Activated naive CD8-positive, alpha-beta T cell treated with anti-CD3 and anti-CD28 coated beads for 36 hours (primary cell): ENCODE measurements at places on chromosomes 6 and 20. TPM values are rescaled to one million over a fixed set of nuclear protein-coding genes. Genes with fewer than 3 reads are reported as not detected.

GRCh38 chr6:157640746-157641451, 182.1 kb upstream of the SNX9 start:
- no peaks in the 10 kb centered on the region for H3K27me3 ChIP-seq
- H3K27ac ChIP-seq, result no peak overlapping the region
- no peak overlapping the region for H3K4me3 ChIP-seq
- H3K36me3 ChIP-seq, result no peaks in the 10 kb centered on the region

DNA sequence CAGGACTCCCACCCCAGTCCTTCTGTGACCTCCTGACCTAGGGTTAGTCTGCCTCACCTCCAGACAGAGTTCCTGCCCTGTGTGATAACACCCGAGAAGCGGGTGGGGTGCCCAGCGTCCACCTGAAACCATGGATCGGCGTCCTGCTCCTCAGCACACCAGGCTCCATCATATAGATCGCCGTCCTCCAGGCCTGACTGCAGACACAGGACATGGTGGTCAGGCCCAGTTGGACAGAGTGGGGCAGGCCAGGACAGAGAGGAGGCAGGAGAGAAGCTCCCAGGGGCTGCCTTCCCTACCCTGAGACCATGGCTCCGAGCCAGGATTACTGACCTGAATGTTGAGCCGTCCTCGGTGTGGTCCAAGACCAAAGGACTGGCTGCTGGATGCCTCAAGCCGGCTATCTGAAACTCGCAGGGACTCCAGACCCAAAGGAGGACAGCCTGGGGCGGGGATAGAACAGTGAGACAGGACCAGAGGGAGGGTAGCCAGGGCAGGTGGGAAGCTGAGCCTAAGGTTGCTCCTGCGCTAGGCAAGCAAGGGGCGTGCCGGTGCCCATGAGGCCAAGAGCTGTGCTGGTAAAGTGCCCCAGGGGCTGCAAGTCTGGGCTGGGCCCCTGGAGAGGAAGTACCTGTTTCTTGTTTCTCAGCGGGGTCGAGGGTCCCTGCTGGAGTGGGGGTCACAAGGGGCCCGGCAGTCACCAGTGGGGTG, 2.2 kb downstream of the CPXM1 start:
- DNase-seq, result no peak
- peaks cover 42% of the 10 kb centered on the region for H3K27me3 ChIP-seq
- no peak overlapping the region for H3K4me3 ChIP-seq
- no peaks in the 10 kb centered on the region for H3K36me3 ChIP-seq
- no peak overlapping the region for H3K27ac ChIP-seq
- H3K4me1 ChIP-seq, result peaks cover 24% of the 10 kb centered on the region

DNA sequence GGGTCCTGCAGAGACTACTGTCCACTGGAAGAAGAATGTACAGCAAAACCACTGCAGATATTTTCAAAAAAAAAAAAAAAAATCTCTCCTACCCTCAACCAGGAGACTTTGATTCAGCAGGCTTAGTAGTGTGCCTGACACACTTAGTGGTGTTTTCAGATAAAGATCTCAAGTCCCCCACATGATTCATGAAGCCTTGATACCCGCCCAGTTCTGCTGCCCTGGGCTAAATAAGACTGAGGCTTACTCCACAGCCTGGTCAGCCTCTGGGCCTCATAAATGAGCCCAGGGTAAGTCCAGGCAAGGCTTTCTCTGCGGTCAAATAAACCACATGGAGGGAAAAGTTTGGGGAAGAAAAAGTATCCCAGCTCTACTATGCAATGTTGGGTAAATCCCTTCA, 222.1 kb upstream of the ARID1B start:
- H3K4me1 ChIP-seq, result peaks cover 4% of the 10 kb centered on the region
- no peak for DNase-seq
- H3K36me3 ChIP-seq, result no peaks in the 10 kb centered on the region
- H3K27me3 ChIP-seq, result no peaks in the 10 kb centered on the region

DNA sequence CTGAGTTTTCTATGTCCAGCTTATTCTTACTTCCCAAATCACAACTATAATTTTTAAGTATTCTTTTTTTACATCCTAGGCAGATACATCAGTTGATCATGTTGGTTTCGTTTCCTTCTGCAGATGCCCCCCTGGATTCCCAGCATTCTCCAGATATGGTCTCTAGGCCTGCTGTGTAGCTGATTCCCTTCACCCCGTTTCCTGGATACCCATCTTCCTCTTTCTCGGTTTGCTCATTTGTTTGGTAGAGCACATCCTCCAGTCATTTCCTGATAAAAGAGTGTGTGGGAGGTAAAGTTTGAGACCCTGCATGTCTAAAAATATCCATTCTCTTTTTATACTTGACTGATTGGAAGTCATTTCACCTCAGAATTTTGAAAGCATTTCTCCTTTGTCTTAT, 66.4 kb downstream of the ANKS1A start:
- no peak for DNase-seq
- no peak overlapping the region for H3K4me3 ChIP-seq
- H3K27me3 ChIP-seq, result no peaks in the 10 kb centered on the region

DNA sequence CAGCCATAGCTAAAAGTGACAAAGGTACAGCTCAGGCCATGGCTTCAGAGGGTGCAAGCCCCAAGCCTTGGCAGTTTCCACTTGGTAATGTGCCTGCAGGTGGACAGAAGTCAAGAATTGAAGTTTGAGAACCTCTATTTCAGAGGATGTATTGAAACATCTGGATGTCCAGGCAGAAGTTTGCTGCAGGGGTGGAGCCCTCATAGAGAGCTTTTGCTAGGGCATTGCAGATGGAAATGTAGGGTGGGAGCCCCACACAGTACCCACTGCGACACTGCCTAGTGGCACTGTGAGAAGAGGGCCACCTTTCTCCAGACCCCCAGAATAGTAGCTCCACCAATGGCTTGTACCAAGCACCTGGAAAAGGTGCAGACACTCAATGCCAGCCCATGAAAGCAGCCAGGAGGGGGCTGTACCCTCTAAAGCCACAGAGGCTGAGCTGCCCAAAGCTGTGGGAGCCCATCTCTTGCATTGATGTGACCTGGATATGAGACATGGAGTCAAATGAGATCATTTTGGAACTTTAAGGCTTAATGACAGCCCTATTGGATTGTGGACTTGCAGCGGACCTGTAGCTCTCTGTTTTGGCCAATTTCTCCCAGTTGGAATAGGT, 1299.4 kb upstream of the MAP3K7 start:
- no peak for DNase-seq
- no peaks in the 10 kb centered on the region for H3K36me3 ChIP-seq
- no peaks in the 10 kb centered on the region for H3K4me1 ChIP-seq
- H3K4me3 ChIP-seq, result no peak overlapping the region
- H3K27me3 ChIP-seq, result no peaks in the 10 kb centered on the region

DNA sequence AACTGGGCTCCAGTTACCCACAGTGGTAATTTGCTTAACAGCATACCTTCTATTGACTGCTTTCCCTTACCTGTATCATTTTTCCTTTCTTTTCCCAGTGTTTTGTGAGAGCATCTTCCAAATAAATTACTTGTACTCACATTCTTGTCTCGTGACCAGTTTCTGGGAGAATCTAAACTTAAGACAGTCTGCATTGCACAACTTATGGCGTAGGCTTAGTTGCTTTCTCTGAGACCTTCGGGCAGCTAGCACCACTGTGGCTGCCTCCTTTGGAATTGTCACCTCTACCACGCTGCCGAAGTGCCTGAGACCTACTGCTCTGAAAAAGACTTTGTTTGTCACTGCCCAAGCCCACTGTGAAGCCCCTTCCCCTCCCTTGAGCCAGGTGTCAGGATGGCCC, 188.1 kb upstream of the BMP2 start:
- H3K4me1 ChIP-seq, result no peaks in the 10 kb centered on the region
- no peak overlapping the region for H3K27ac ChIP-seq
- no peak overlapping the region for H3K4me3 ChIP-seq

GRCh38 chr20:36340593-36340990, 34.5 kb downstream of the DLGAP4 start:
- H3K27me3 ChIP-seq, result peaks cover 20% of the 10 kb centered on the region
- H3K27ac ChIP-seq, result no peak overlapping the region
- H3K4me3 ChIP-seq, result no peak overlapping the region
- DNase-seq, result no peak
- no peaks in the 10 kb centered on the region for H3K36me3 ChIP-seq

The C20orf204 gene
- 2.5 TPM for total RNA-seq
